ENCODE measurements at places on chromosomes 4 and X.

- no peak for DNase-seq
Measured at GRCh38 chr4:65071564-65071963, 598.7 kb downstream of the EPHA5 start.

- DNase-seq: no peak
Measured at GRCh38 chrX:32281853-32282252, 929.5 kb downstream of the DMD start.

GRCh38 chrX:22689290-22689689 lies 310.5 kb upstream of the DDX53 start:
- no peak for DNase-seq

DNA sequence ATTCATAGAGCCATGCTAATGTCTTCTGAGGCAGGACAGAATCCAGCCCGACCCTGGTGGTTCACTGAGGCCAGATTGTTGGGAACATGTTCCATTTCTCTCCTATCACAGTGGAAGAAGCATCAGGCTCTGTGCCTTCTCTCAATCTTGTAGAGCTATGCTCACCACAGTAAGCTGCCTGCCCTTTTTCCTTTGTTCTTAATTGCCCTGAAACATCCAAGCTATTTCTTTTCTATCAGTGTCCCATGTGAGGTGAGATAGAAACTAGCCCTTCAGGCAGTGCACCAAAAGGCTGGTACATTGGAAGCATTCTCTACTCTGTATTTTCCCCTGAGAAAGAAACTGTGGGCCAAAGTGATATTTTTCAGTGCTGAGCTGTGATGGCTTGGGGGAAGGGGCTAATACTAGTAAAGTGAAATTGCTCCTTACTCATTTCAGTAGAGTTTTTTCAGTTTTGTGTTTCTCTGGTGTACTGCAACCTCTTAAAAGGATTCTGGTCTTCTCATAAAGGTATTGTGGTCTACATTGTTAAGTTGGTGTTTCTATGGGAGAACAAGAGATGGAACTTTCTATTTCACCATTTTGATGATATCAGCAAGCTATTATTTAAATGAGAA lies 611.2 kb downstream of the RPA4 start:
- DNase-seq: no peak

DNA sequence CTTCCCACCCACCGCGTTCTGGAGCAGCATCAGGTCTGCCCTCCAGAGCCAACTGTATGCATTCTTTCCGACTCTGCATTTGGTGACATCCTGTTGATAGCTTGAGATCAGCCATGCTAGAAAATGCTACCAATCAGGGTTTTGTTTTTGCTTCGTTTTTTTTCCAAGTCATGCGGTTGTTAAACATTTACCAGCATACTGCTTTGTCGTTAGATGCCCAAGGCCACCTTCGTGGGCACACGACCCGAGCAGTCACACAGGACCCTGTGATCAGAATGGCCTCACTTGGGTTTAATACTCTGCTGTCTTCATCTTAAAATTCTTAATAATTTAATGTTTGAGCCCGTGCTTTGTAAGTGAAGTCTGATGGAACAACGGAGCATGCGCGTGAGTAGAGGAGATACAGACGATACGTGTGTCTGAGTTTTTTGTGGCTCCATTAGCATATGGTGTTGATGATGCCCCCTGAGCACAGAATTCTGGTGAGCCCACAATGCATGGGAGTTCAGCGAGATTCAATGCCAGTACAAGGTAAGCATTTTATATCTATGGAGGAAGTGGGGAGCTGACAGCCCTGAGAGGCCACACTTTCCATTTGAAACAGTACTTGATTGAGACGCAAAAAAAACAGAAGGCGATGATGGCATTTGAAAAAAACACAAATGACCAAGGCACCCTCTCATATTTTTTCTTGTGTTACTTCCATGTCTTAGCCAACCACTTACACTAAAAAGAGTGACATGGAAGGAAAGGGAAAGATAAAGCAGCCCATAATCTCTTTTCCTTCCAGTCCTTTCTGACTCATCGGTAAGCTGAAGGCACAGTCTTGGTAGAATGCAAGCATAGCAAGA lies 323.6 kb downstream of the BCOR start:
- DNase-seq: peak; percentile 59

- no peak for DNase-seq
Measured at GRCh38 chrX:41449131-41449530, 2.0 kb downstream of the NYX start.

DNA sequence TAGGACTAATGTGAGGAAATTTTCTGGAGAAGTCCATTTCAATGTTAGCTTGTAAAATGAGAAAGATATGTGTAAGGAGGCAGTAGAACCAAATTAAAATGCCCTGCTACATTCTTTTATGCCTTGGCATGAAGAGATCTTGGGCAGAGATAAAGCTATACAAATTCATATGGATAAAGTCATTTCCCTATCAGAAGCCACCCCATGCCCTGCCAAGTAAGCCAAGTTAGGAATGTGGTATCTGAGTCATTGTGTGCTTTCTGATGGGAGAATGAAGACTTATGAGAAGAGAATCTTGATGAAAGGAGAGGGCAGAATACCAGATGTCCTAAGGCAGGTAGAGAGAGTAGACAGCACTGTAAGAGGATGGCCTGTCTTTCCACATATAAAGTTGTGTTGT lies 83.7 kb downstream of the TEX13A start:
- no peak for DNase-seq

GRCh38 chr4:721261-722168 lies 15.9 kb downstream of the PCGF3 start:
- no peak for DNase-seq

DNA sequence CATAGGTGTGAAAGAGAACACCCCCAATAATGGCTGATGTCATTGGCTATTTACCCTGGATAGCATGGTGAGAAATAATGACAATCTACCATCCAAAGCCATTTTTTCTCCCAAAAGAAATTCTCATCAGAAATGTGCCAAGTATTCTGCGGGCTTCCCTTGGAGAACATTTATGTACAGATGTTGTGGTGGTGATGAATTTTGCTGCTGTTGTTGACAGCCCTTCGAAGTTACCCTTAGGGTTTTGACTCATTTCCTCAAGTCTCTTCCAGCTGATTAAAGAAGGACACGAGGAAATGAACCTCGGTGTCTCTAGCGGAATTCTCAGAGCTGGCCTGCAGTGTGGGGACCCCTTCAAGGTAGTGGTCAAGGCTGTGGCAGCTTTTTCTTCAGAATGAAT lies 3.4 kb downstream of the KIT start:
- DNase-seq: no peak

DNA sequence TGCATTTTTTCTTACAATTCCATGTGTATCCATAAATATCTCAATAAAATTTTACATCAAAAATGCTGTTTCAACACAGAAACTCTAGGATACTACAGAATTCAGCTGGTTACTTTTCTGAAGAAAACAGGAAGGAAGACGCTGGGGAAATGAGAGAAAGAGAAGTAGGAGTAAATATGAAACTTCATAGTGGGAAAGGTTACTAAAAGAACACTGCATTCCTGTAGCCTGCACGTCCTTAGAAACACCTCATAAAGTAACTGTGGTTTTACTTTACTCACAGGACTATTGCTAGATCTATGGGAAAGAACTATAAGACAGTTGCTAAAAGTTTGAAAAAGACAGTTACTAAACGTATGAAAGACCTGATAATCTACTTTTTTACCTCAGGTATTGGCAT lies 23.1 kb downstream of the ATP11C start:
- DNase-seq: no peak

DNA sequence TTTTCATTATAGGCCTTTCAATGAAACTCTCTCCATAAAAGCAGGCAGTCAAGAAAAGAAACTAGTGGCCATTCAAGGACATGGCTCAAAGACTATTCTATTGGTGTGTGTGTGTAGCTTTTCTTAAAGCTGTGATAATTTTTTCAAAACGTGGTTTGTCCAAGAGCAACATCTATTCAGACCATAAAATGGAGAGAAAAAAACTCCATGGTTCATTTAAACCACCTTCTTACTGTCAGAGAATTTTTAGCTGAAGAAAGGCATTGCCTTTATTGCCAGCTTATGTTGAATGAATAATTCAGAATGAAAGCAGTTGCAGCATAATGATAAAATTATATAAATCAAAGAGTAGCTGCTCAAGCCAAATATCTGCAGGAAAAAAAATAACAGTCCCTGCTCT lies 325.5 kb downstream of the PCDH18 start:
- DNase-seq: no peak

- no peak for DNase-seq
Measured at GRCh38 chrX:29659911-29660310, 555.5 kb upstream of the MAGEB2 start.

GRCh38 chr4:14864365-14865030 lies 137.8 kb upstream of the CPEB2 start:
- no peak for DNase-seq

DNA sequence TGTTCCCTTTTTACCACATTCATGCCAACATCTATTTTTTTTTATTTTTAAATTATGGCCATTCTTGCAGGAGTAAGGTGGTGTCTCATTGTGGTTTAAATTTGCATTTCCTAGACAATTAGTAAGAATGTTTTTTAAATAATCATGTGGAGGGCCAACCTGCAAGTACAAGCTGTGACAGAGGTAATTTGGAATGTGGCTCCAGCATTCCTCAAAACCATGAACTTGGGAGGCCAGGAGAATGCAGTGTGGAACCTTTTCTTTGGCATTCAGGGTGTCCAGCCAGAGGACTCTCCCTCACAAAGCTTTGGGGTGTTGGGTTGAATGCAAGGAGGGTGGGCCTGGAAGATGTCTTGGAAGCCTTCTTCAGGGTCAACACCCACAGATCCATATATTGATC lies 7.3 kb upstream of the TMEM185A start:
- DNase-seq: no peak

GRCh38 chr4:74942251-74942917 lies 9.5 kb downstream of the PARM1 start:
- DNase-seq: no peak

DNA sequence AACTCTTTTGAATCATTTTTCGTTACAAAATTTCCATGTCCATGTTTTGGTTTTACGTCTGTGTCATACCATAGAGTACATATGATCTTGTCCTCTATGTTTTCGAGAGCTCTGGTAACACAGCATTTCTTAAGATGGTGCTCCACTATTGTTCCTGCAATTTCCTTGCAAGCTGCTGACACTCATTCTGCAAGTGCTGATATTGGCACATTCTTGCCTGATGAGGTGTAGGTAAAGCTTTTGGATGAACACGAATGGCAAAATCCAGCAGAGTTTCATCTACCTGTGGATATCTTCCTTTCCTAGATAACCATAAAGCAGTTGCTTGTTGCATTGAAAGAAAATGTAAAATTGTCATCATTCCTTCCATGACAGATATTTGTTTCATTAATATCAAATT lies 41.3 kb downstream of the MAGEB17 start:
- no peak for DNase-seq

DNA sequence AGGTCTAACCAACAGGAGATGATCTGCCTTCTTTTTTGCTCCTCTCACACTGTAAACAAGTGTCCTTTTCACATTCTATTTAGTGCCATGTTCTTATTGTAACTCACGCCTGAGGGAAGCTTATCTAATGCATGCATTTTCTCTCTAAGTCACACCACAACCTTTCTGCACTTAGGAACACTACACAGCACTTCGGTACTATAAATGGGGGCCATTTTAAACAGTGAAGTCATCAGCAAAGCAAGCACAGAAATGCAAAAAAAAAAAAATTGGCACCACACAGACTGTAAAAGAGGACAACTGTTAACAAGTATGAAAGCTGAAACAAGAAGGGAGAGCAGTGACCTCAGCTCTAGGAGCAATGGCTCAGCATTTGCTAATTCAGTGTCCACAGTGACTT lies 45.2 kb downstream of the PRSS12 start:
- no peak for DNase-seq

DNA sequence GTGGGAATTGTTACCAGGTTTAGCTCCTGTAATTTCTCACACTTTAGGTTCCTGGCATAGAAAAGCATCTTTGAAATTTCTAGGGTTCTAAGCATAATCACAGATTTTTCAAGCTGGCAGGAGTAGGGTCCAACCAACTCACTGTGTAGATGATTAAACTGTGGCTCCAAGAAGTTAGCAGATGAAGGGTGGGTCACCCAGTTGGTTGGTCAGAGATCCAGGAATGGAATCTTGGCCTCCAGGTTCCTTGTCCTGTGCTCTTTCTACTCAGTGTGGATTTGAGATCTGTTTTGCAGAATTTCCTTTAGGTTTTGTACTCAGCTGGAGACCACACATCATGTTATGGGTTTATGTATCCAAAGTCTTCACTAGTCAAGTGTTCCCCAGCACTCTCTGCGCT lies 90.3 kb upstream of the MAML3 start:
- no peak for DNase-seq

DNA sequence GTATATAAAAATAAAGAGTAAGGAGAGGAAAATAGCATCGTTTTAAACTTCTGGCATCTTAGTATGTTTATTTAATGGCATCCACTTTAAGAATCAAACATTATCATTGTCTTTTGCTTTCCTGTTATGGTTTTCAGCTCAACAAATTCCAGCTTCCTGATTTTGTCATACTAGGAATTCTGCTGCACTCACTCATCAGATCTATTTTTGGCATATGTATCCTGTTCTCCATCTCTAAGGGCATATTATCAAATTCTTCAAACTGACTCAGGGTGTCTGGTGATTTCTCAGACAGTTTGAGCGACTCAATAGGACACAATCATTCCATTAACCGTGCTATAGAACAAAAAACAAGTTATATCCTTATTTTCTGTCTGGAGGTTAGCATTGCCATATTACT lies 248.5 kb upstream of the DIAPH2 start:
- no peak for DNase-seq

GRCh38 chr4:71360844-71361243 lies 22.0 kb downstream of the SLC4A4 start:
- no peak for DNase-seq

DNA sequence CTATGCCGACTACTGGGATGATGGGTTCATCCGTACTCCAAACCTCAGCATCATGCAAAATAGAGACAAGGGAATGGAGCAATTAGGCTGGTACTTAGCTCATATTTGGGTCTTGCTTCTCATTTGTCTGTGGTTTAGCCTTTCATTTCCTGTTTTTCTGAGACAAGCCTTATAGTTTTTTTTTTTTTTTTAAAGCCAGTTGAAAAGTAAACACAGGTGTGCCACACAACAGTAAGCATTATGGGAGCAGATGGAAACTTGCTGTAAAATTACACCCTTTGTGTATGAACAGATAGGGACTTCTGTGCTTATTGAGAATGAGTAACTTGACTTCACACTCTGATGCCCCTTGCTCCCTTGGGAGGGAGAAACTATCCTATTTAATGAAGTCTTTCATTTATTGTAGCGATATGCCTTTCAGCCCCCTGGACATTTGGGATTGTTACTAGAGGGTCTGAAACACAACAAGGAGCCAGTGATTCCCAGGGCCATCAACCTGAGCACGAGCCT lies 13.7 kb downstream of the RASSF6 start:
- DNase-seq: no peak

DNA sequence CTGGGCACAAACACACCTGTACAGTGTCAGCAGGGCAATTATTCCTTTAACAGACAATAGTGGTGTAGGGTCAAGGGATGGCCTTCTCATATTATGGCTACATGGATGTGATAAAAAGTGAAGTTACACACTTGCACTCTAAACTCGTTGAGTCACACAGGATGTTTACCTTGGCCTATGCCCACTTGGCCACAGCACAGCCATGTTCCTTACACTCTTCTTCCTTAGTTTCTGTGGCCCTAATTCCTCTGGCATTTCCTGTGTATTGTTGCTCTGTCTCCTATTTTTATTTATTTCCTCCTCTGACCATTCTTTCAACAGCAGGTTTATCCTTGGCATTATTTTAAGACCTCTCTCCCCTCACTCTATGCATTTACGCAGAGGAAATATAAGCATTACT lies 86.8 kb upstream of the NPFFR2 start:
- DNase-seq: no peak
